ENCODE measurements at places on chromosomes 2 and 18. TPM values are rescaled to one million over a fixed set of nuclear protein-coding genes. Genes with fewer than 3 reads are reported as not detected.
A peak's percentile ranks its signal among the peaks of the same experiment; 100 is the strongest.

DNA sequence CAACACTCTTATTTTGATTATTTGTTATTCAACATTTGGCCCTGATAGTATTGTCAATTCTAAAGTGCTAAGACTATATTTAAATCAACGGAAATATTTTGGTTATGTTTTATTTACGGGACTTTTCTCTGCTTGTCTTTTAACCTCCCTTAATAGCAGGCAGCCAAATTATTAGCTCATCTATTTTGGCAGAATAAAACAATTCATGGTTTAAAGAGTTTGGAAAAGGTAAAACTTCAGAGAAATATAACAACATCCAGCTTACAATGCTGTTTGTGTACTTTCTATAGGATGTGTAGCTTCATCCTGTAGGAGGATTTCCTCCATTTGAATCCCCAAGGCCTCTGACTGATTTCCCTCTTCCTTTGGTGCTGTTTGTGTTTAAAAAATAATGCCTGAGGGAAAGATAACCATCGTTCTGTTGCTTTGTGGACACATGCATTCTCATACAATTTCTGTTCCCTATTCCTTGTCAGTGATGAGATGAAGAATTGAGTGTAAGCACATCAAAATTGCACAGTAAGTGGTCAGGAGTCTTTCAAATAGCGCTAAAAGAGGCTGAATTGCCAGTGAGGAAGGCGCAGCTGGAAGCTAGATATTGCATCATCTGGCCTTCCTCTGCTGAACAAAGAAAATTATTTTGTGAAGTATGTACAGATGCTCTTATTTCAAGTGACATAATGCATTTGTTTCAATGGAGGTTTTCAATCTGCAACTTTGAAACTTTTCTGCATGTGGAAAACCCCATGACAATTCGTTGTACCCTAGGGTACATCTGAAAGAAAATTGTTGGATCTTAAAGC, 80.3 kb downstream of the CD28 start:
- H3K4me3 ChIP-seq: no peak overlapping the region
- H3K27ac ChIP-seq: no peak overlapping the region
- H3K4me1 ChIP-seq: no peaks in the 10 kb centered on the region
- no peaks in the 10 kb centered on the region for H3K36me3 ChIP-seq
- DNase-seq: no peak
- no peaks in the 10 kb centered on the region for H3K27me3 ChIP-seq

- no peaks in the 10 kb centered on the region for H3K27me3 ChIP-seq
- no peak overlapping the region for H3K27ac ChIP-seq
- no peak for DNase-seq
These were observed 64.9 kb downstream of the XDH start for GRCh38 chr2:31349684-31350083.

GRCh38 chr2:237354892-237355291, 59.1 kb downstream of the COL6A3 start:
- no peak overlapping the region for H3K4me3 ChIP-seq
- DNase-seq: no peak
- H3K36me3 ChIP-seq: no peaks in the 10 kb centered on the region
- H3K27me3 ChIP-seq: no peaks in the 10 kb centered on the region
- H3K27ac ChIP-seq: no peak overlapping the region

DNA sequence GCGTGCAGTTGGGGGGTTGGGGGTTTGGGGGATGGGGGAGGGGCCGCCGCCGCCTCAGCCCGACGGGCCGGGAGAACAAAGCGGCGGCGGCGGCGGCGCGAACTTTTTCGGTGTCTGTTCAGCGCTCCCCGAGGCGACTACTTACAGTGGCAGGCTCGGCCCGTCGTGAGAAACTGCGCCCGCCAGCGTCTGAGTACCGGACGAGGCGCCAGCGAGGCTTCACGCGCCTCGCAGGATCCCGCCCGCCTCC, 172 bp downstream of the PRKD3 start:
- H3K27ac ChIP-seq: peak overlapping the region; percentile 89
- DNase-seq: peak; percentile 95
- H3K4me1 ChIP-seq: peaks cover 18% of the 10 kb centered on the region

DNA sequence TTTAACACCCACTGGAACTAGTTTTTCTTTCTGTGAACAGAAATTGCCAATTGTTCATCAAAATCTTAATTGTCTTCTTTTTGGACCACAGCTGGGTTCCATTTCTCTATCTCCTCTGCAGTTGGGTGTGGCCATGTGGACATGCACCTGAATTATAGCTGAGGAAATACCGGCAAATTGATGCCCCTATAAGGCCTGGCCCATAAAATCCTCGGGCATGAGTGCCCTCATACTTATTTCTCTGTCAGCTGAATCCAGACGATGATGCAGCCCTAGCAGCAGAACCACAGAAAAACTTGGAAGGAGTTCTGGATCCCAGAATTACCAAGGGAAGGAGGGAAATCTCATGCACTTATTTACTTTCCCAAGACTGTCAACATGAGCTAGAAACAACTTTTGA, 249.0 kb downstream of the CYRIA start:
- H3K36me3 ChIP-seq: no peaks in the 10 kb centered on the region
- no peak overlapping the region for H3K4me3 ChIP-seq
- DNase-seq: no peak
- H3K4me1 ChIP-seq: no peaks in the 10 kb centered on the region
- H3K27ac ChIP-seq: no peak overlapping the region
- no peaks in the 10 kb centered on the region for H3K27me3 ChIP-seq

DNA sequence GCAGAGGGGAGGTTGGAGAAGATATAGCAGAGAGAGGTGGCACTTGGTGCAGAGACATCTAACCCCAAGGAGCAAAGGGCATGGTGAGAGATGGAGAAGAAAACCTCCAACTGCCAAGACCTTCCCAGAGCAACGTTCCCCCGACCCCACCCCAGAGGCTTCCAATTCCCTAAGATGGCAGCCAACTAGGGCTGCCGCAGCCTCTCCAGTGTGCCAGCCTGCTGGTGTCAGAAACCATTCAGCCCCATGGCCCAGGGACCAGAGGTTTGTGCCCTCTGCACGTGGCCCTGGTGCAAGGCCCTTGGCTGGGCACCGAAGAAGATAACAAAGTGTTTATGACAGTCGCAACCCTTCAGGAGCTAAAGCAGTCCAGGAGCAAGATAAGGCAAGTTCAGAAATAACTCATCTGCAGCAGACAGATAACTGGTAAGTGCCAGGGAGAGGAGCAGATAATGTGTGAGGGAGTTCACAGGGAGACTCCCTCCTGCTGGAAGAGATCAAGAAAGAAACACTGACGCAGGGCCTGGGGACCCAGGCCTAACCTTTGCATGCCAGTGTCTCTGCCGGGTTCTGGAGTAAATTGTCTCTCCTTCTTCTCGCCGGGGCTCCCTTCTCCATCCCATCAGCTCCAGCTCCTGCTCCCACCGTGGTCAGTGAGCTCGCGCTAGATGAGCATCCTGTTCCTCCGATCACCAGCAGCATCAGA, 66.1 kb upstream of the ID2 start:
- no peak overlapping the region for H3K27ac ChIP-seq
- H3K27me3 ChIP-seq: no peaks in the 10 kb centered on the region
- H3K4me3 ChIP-seq: no peak overlapping the region
- no peaks in the 10 kb centered on the region for H3K36me3 ChIP-seq
- H3K4me1 ChIP-seq: no peaks in the 10 kb centered on the region

DNA sequence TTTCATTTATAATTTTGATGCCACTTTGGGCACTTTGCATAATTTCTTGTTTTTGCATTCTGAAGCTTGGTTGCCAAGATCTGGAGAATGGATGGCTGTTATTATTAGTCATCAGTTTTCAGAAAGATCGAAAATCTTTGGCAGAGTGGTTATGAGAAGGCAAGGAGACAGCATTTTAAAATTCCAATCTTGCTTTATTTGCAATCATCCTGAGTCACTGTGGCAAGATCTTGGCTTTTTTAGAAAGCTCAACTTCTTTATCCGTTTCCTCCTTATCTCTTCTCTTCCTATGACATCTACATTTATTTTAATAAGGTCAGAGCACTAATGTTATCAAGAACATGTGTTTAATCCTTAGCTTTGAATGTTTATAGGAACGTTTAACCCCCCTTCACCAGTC, 31.1 kb upstream of the EIF2AK3 start:
- no peak overlapping the region for H3K4me3 ChIP-seq
- no peak overlapping the region for H3K27ac ChIP-seq
- H3K27me3 ChIP-seq: no peaks in the 10 kb centered on the region
- no peak for DNase-seq
- H3K36me3 ChIP-seq: no peaks in the 10 kb centered on the region

DNA sequence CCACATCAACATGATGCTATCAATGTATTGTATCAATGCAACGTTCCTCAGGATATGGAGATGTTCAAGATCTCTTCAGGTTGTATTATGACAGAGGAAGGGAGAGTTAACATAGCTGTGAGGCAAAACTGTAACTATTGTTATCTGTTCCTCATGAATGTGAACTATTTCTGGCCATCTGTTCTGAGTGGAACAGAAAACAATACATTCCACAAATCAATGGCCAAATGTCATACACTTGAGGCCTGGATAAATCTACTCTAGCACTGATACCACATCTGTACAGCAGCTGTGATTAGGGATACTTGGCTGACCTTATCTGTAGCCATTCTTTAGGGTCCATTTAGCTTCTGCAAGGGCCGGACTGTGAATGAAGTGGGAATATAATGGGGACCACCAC, 447.9 kb downstream of the IRS1 start:
- H3K27ac ChIP-seq: no peak overlapping the region
- H3K4me1 ChIP-seq: no peaks in the 10 kb centered on the region
- H3K4me3 ChIP-seq: no peak overlapping the region
- H3K36me3 ChIP-seq: no peaks in the 10 kb centered on the region
- H3K27me3 ChIP-seq: no peaks in the 10 kb centered on the region

DNA sequence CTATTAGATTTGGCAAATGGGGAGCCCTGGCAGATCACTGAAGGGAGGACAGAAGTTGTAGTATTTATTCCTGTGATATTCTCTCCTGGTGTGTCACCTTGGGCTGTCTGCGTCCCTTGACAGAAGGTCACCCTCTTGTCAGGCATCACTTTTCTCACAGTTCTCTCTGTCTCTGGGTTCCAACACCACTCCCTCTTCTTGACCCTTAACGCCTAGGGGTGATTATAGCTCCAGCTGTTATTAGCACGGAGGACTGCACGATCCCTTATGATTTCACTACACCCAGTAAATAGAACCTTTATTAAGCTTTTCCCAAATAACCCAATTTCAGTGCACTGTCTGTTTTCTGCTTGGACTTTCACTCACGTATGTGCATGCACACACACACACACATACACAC, 166.3 kb upstream of the TNP1 start:
- no peaks in the 10 kb centered on the region for H3K27me3 ChIP-seq
- no peak for DNase-seq
- no peaks in the 10 kb centered on the region for H3K36me3 ChIP-seq
- peaks cover 11% of the 10 kb centered on the region for H3K4me1 ChIP-seq

GRCh38 chr18:48481092-48481491, 57.7 kb upstream of the CTIF start:
- DNase-seq: no peak
- no peaks in the 10 kb centered on the region for H3K4me1 ChIP-seq
- no peaks in the 10 kb centered on the region for H3K36me3 ChIP-seq
- H3K27me3 ChIP-seq: no peaks in the 10 kb centered on the region
- no peak overlapping the region for H3K27ac ChIP-seq
- no peak overlapping the region for H3K4me3 ChIP-seq

The HJURP gene
- total RNA-seq: 109 TPM

The SPHKAP gene
- not detected for total RNA-seq

Data from neural progenitor cell (in vitro differentiated cells).